Activated T-helper 9 cell treated with anti-CD3 and anti-CD28 coated beads, Interleukin-2, amount 50 U/mL, for 16 hours (primary cell): ENCODE measurements at places on chromosomes 11 and 22.

GRCh38 chr11:18105086-18105801 lies 638 bp downstream of the SAAL1 start:
- no peak for DNase-seq

GRCh38 chr11:1824221-1825038 lies 10.4 kb upstream of the SYT8 start:
- no peak for DNase-seq

GRCh38 chr11:9003573-9004182 lies at the start of gene NRIP3:
Gene NRIP3 (minus strand): TSS chr11:9004001. CDS start chr11:9003935, 66 bp downstream.
- DNase-seq, result peak; percentile 69

DNA sequence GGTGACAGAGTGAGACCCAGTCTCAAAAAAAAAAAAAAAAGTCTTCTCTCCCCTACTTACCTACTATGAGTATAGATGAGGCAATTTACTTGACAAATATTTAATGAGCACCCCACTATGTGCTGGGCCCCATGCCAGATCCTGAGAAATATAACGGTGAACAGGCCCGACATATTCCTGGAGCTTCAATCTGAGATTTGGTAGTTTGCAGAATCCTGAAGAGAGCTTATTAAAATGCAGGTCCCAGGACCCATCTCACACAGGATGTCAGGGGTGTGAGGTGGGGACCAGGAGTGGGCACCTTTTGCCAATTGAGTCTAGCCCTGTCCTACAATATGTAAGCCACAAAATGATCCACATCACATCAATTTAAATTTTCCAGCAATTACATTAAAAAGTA lies 44.0 kb downstream of the KCNJ4 start:
- no peak for DNase-seq

DNA sequence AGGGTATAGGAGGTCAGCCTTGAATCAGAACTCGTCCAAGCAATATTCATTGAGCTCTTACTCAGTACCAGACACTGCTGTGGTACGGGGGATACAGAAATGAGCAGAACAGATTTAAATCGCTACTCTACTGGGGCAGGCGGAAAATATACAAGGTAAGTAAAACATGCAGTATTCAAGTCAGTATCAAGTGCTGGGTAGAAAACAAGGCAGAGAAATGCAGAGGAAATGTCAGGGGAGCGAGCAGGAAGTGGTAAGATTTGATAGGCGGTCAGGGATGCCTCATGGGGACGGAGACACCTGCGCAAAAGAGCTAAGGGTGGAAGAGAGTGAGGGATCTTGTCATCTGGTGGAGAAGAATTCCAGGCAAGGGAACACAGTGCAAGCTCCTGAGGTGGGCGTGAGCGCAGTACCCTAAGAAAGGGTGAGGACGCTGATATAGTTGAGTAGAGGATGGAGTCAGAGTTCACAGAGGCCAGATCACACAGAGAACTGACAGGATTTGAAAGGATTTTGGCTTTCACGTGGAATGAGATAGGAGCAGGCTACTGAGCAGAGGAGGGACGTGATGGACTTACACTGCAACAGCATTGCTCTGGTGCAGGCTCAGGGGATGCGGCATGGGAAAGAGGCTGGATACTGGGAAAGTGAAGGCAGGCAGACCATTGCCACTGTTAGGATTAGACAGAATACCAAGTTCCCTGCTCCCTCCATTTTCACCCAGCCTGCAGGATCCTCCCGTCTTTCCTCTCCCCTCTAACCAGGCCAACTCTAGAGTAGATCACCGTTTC lies 35.8 kb downstream of the SC5D start:
- no peak for DNase-seq

DNA sequence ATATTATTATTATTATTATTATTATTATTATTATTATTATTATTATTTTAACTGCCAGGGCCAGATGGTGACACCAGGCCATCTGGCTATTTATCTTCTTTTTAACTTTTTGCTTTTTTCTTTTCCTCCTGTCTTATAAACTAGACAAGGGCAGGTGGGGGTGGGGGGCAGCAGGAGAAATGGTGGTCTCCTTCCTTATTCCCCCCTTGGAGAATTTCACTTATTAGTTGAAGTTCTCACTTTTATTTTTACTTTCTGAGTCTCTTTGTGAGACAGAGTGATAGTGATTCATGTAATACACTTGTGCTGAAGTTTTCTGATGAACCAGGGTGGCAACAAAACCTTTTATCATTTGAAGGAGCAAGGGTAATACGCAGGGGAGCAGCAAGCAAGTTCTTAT lies 96.3 kb upstream of the ALKBH3 start:
- no peak for DNase-seq

GRCh38 chr11:47020793-47021526 lies 84.4 kb downstream of the CSTPP1 start:
- no peak for DNase-seq

- DNase-seq, result no peak
Measured at GRCh38 chr11:133547808-133548494, 15.7 kb upstream of the OPCML start.

- no peak for DNase-seq
Measured at GRCh38 chr11:125180413-125181305, 16.1 kb downstream of the PKNOX2 start.

GRCh38 chr22:19765477-19766239 lies 5.1 kb downstream of the TBX1 start:
- no peak for DNase-seq

DNA sequence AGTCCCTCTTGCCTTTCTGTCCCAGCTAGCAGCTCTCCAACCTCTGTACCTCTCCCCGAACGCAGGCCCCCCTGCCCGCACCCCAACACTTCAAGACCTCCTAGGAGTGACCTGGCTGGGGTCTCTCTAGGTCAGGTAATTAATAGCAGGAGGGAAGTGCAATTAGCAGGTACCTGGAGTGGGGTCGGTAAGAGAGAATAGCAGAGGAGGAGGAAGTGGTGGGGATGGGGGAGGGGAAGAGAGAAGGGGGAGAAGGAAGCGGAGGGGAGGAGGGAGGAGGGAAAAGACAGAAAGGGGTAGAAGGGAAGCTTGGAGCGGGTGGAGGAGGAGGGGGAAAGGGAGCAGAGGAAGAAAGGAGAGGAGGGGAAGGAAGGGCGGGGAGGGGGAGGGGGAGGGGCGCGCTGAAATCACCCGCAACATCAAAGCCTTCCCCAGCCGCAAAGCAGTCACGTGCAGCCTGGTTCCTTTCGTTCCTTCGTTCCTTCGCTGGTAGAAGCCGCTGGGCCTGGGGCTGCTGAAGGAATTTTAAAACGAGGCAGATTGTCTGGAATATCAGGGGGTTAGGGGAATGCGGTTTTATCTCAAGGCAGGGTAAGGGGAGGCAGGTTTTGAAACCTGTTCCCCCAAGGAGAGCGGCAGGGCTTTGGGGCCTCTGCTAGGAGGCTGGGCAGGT lies 29.3 kb upstream of the TCF20 start:
- DNase-seq, result peak; percentile 39

DNA sequence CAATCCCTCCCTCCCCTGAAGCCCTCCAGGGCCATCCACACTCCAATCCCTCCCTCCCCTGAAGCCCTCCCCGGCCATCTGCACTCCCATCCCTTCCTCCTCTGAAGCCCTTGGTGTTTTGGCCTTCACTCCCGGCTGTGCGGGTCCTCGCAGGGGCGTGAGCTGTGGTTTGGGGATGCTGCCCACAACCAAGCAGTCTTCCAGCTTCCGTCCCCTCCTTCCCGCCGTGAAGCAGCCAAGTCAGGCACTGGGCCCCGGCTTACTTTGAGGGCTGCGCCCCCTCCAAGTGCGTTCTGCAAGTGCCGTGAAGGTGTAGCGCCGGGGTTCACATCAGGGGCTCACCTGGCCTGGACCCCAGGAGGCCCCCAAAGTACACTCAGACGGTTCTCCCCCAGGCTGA lies 335.9 kb downstream of the BRD1 start:
- DNase-seq, result no peak

DNA sequence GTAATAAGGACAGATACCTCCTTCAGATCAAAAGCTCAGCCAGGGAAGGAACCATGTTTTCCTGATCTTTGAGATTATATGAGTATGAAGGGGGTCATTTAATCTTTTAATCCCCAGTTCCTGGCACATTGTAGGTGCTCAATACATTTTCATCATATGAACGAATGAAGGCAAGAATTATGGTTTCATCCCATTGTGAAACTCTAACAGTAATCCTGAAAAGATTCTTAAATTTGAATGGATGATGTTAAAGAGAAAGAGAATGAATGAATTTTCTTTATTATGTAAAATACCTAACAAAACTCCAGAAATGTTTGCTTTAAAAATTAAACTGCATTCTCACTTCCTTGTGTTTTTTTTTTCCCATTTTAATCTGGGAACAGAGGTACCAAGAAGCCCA lies 162.2 kb upstream of the MTMR2 start:
- no peak for DNase-seq

GRCh38 chr11:107493117-107493516 lies 35.5 kb upstream of the CWF19L2 start:
- DNase-seq, result no peak

DNA sequence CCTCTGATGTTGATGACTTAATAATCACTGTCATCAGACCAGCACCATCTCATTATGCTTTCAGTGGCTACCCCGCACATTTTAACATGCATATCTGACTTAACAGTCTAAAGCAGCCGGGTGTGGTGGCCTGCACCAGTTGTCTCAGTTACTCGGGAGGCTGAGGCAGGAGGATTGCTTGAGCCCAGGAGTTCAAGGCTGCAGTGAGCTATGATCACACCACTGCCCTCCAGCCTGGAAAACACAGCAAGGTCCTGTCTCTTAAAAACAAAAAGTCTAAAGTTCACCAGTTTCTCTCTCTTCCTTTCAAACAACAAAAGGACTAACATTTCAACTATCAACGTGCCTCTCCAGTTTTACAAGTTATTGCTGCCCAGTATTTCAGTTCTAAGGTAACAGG lies 55.3 kb upstream of the GAB2 start:
- DNase-seq, result no peak

DNA sequence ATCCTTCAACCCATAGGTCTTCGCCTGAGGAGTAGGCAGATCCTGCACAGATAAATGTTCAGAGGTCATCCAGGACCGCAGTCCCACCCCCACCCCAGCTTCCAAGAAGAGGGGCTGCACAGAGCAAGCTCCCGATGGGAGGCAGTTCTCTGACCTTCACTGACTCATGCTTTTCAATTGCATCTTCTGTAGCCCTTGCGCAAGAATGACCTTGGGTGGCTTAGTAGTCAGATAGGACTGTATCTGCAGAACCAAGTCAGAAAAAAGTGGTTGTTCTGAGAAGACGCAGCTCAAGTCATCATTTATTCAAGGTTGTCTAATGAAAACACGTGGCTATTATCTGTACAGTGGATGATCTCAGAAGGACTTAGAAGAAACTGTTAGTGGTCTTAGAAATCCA lies 16.4 kb upstream of the GRAMD1B start:
- DNase-seq, result no peak

- no peak for DNase-seq
Measured at GRCh38 chr22:47807506-47807905, 1045.1 kb downstream of the TBC1D22A start.

- DNase-seq, result peak; percentile 86
Measured at GRCh38 chr22:28800308-28801041, at the start of gene XBP1. Gene XBP1 (minus strand): TSS chr22:28800569.

DNA sequence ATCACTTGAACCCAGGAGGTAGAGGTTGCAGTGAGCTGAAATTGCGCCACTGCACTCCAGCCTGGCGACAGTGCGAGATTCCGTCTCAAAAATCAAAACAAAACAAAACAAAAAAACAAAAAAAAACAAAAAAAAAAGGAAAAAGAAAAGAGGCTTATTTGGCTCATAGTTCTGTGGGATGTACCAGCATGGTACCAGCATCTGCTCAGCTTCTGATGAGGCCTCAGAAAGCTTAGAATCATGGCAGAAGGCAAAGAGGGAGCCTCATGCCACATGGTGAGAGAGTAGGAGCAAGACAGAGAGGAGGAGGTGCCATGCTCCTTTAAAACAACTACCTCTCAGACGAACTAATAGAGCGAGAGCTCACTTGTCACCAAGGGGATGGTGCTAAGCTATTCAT lies 10.6 kb upstream of the PTS start:
- DNase-seq, result no peak

DNA sequence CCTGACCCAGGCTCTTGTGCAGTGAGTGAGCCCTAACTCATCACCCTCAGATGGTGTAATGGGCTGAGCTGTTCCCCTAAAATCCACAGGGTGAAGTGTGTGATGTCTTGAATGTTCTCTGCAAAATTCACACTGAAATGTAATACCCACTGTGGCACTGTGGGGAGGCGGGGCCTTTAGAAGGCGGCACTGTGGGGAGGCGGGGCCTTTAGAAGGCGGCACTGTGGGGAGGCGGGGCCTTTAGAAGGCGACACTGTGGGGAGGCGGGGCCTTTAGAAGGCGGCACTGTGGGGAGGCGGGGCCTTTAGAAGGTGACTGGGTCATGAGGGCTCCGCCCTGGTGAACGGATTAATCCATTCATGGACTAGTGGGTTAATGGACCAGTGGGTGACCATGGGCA lies 33.0 kb downstream of the CHID1 start:
- no peak for DNase-seq

- DNase-seq, result no peak
Measured at GRCh38 chr11:128587415-128587814, at the start of gene ETS1. Gene ETS1 (minus strand): TSS chr11:128587558. CDS start chr11:128573130, 14,428 bp downstream.

DNA sequence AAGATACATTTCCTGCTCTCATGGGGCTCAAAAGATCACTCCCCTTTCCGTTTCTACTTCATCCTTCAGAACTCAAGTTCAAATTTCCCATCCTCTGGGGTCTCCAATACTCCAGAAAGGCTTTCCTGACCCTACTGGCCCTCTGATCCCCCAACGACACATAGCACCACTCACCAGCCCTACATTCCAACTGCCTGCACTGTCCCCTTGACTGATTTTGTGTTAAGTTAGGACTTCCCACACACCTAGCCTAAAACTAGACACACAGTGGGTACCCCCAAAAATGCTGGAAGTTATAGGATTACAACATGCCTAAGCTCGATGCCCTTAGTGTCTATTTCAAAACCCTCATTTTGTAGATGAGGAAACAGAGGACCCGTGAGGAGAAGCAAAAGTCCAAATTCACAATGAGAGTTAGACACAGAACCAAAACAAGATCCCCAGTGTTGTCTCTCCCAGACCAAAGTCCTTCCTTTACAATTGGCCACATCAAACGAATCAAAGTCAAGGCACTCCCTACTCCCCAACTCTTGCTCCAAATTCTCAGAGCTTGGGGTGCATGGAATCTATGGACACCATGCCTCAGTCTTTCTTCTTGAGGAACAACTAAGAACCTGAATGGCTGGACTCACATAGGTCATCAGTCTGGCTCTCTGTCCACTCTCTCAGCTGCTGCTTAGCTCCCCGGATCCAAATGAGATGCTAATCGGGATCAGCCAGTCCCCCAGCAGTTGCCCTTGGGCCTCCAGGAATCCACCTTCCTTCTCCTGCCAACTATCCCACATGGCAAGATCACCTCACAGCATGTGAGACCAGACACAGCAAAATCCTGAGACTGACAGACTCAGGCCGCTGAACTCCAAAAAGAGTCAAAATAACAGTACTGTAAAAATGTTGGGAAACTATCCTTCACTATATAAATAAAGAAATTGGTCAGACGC lies 1.7 kb downstream of the CLPB start:
- no peak for DNase-seq

- no peak for DNase-seq
Measured at GRCh38 chr22:49514641-49515040, 313.0 kb downstream of the BRD1 start.
